ENCODE measurements at places on chromosomes 7 and 10.

DNA sequence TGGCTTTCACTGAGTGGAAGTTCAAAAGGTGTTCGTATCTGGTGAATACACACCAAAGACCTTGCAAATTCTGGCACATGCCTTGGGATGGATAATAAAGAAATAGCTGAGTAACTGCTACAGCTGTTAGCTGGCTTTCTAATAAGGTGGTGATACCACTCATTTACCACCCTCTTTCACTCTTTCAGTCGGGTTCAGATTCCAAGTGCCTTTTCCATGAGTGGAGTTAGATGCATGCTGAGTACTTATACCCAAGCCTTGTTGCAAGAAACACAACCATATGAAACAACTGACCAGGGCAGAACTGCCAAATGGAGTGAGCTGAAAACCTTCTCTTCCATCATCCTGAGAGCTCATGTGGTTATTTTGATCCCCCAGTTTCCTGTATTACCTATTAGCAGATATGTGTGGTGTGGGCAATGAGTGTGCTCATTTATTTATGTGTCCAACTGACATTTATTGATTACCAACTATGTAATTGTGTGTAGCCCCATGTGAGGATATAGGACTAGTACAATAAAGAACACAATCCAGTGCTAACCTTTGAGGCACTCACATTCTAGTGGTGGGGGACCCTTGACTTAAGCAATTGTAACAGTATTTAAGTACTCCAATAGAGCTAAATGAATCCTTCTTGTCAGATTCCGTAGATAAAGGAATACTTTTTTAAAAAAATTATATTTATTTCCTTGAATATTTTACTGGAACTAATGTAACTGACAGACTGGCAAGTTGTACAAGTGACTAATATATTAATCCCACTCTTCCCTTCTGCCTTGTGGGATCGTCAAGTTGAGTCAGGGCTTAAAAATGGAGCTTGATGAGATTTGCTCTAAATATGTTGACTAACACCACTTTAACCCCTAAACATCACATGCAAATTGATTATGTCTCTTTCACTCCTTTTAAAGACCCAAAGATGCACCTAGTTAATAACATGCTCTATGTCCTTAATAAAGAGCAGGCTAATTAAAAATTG, 124.7 kb downstream of the ARID5B start:
- DNase-seq: no peak

DNA sequence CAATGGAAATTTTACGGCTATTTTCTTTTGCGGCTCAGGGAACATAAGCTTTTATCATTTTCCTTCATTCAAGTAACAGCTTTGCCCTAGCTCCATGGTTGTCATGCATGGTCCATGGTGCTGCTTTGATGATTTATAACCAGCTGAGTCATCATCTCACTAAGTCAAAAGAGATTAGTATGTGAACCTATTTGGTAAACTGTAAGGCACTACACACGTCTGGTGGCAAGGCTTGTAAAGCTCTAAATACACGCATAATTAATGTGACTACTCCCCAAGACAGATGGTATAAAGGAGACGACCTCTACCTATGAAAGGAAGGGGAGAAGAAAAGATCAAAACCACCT, 340.2 kb downstream of the KCNMA1 start:
- DNase-seq: no peak

DNA sequence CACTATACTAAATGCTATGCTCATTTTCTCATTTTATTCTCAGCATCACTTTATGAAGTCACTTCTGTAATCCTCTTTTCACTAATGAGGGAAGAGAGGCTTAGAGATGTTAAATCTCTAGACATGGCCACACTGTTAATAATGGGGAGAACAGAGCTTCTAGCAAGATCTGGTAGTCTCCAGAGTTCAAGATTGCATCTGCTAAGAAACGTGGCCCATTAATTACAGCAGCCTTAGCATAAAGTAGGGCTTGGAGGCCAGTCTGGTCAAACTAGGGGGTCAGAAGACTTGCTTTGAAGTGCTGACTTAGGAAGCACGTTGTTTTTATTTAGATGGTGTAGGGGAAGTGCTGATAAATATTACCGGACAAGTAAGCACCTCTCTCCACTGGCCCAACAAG, 29.3 kb downstream of the ARL4A start:
- no peak for DNase-seq

- no peak for DNase-seq
These were observed 78.0 kb downstream of the HIP1 start for GRCh38 chr7:75660566-75661215.

DNA sequence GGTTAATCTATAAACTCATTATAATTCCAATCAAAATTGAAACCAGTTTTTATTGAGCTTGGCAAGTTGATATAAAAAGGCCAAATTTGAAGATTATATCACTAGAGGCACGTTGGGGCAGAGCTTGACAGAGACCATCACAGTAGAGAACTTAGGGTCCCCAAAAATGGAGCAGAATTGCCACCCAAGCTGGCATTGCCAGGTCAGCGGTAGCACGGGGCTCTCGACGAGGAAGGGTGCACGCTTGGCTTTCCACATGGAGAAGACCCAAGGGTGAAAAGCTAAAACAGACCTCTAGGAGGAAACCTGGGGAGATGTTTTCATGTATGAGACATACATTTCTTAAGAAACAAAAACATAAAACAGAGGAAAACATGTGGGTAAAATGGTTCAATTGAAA, 4.3 kb upstream of the JAKMIP3 start:
- DNase-seq: no peak

Measured in stimulated activated CD8-positive, alpha-beta memory T cell treated with anti-CD3 and anti-CD28 coated beads, Interleukin-4, amount 100 ng/mL, for 48 hours (primary cell).